Thoracic aorta (tissue), 2 donors: ENCODE measurements at places on chromosomes 11 and 22.

DNA sequence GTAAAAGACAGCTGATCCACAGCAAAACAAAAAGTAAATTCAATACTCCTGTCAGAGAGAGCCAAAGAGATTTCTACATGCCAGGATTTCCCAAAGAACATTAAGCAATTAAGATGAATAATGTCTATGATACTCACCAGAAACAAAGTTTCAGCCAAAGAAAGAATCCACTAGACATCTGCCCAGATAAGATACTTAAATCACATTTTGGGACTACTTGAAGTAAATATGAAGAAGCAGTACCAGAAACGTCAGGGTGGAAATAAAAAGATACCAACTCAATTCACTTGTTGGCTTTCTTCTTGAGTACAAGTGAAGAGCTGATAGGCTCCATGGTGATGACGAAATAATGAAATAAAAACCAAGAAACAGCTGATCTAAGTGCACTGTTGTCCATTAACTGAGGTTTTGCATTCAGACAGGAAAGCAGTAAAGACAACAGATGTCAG lies 31.6 kb upstream of the ARHGAP32 start:
- DNase-seq, result no peak

DNA sequence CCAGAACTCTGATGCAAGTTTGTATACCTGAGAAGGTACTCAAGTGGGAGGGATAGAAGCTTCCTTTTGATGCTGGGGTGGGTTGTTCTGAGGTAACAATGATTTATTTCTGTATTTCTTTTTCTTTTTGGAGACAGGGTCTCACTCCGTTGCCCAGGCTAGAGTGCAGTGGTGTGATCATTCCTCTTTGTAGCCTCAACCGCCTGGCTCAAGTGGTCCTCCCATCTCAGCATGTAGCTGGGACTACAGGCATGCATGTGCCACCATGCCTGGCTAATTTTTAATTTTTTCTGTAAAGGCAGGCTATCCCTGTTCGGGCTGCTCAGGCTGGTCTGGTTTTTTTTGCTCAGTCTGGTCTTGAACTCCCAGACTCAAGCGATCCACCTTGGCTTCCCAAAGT lies 7.9 kb downstream of the KDM2A start:
- DNase-seq, result no peak

DNA sequence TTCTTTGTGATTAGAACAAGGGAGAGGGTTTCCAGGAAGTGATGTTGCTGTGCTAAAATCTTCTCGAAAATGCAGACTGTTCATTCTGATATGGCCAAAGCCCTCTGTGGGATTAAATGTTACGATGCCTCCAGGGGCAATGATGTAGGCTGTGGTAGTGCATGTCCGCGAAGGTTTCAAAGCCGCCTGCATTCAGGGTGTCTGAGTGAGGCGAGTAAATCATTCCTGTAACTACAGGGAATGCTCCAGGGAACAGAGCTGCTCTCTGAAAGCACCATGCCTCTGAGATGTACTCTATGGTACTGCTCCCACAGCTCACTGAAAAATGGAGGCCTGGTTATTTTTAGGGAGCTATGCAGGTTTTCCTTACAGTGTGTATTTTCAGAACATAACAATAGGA lies 21.2 kb downstream of the PDGFD start:
- no peak for DNase-seq

DNA sequence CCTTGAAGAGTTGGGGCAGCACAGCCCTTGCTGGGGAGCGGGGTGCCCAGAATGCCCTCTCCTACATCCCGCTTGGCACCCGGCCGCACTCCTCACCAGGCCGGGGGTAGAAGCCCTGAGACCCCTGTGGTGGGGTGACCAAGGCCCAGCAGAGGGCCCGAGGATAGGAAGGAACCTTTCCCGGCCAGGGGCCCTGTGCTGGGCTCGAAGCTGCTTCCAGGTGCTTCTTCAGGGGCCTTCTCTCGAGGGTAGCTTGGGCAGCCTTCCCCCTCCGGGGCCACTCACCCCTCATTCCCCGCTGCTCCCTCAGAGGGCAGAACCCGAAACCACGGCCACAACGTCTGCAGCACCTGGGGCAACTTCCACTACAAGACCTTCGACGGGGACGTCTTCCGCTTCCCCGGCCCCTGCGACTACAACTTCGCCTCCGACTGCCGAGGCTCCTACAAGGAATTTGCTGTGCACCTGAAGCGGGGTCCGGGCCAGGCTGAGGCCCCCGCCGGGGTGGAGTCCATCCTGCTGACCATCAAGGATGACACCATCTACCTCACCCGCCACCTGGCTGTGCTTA lies 752 bp downstream of the MUC2 start:
- no peak for DNase-seq

DNA sequence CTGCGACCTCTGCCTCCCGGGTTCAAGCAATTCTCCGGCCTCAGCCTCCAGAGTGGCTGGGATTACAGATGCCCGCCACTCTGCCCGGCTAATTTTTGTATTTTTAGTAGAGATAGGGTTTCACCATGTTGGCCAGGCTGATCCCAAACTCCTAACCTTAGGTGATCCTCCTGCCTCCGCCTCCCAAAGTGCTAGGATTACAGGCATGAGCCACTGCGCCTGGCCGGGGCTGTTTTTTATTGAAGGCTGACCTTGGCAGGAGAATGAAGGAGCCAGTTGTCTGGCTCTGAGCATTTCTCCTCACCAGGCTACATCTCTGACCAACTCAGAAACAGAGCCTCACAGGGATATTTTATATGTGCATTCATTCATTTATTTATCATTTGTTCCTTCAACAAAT lies 2.3 kb downstream of the KIAA1671 start:
- DNase-seq, result no peak

DNA sequence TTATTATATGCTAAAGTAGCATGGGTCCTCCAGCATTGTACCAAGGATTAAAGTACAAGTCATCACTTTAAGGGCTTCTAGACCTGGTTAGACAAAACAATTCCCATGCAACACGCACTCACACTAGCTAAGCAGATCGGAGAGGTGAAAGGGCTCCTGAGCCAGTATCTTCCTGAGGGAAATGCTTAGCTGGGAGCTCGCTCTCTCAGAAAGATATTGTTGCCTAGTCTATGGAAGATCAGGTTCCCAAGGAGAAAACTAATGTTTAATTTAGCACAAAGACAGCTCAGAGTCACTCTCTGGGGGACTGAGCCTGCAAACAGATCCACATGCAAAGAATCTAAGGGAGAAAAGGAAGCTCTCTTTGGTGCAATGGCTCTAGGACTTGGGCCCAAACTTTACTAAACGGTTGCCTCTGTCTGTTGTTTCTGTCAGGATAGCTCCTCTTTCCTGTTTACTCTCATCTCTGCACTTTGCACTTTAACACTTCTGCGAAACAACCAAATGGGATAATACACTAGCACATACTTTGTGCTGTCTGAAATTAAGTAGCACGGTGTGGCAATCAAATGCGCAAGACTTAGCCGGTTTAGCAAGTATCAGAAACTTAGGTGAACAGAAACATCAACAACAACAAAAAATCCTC lies 10.7 kb downstream of the MAML2 start:
- DNase-seq, result no peak

GRCh38 chr11:36027731-36028130 lies 83.9 kb downstream of the LDLRAD3 start:
- DNase-seq, result no peak

GRCh38 chr11:123000721-123001120 lies 19.1 kb upstream of the BSX start:
- no peak for DNase-seq

- no peak for DNase-seq
Observed at GRCh38 chr11:127137771-127138280, 137.3 kb upstream of the KIRREL3 start.

DNA sequence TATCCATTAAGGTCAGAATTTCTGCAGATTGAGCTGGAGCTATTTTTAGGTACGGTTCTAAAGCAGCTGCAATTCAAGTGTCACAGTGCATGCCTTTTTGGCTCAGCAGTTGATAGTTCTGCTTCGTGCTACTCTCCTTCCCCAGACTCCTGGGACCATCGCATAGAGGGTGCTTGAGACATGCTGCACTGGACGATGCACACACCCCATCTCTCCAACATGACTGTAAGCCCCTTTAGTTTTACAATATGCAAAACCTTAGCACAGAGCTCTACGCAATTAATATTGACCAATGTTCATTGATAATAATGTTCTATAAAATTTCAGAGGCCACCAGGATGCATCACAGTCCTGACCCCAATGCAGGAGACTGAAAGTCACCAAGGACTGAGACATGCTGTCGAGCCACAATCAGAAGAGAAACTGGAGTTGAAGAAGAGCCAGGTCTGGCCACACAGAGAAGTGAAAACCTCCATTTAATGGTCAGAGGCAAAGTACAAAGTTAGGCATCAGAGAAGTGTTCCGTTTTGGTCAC lies 120.9 kb upstream of the ZC3H12C start:
- no peak for DNase-seq

- no peak for DNase-seq
Observed at GRCh38 chr11:128251140-128251539, 336.2 kb downstream of the ETS1 start.

GRCh38 chr22:19615001-19615461 lies 90.8 kb upstream of the CLDN5 start:
- DNase-seq, result no peak

DNA sequence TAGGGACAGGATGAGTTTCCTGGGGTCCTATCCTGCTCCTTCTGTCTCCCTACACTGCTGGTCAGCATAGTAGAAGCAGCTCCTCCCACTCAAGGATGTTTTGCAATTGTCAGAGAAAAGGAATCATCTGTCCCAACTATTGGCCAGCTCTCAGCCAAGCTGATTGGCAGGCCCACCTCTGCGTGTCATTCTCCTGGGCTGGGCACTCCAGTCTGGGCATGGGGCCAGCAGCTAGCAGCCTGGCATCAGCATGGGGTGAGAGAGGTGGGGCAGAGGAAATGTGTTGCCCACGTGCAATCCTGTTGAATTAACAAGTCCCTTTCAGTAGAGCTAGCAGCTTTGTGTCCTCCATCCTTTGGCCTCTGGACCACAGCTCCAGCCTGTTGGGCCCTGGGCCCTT lies 14.1 kb downstream of the ANKK1 start:
- DNase-seq, result no peak

- DNase-seq, result no peak
Observed at GRCh38 chr22:33372875-33373274, 314.7 kb upstream of the SYN3 start.

- no peak for DNase-seq
Observed at GRCh38 chr11:68127714-68128681, 6.8 kb upstream of the CHKA start.

GRCh38 chr11:10429526-10429925 lies 25.5 kb upstream of the AMPD3 start:
- DNase-seq, result no peak

- no peak for DNase-seq
Observed at GRCh38 chr11:72844356-72844755, 30.1 kb downstream of the ATG16L2 start.

DNA sequence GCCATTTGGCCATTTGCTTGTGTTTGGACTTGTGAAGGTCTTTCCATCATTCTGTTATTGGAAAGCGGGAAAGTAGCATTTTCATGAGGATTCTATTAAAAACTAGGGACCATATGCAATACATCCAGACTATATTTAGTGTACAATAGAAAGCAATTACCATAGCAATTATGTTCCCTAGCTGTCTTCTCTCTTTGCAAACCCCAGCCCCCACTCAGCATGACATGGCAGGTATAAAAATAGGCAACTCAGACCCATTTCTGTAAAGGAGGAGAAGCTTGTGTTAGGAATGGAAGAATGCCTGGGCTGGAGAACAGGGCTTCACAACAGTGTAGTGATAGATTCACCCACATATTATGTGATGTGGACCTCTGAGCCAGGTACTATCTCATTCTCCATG lies 12.4 kb downstream of the OR51B6 start:
- no peak for DNase-seq
